Mucosa of gallbladder (tissue), 1 donor: ENCODE measurements at places on chromosomes 16 and 17. TPM values are rescaled to one million over a fixed set of nuclear protein-coding genes. Genes with fewer than 3 reads are reported as not detected.

- no peak for DNase-seq
These were observed 42.7 kb downstream of the ATF7IP2 start for GRCh38 chr16:10428433-10429168.

GRCh38 chr17:6713918-6714271, 726 bp upstream of the SLC13A5 start:
- no peak for DNase-seq

- DNase-seq = no peak
These were observed 33.8 kb downstream of the CCDC42 start for GRCh38 chr17:8710813-8711212.

GRCh38 chr16:71515026-71515425, 11.2 kb upstream of the CHST4 start:
- peak; percentile 92 for DNase-seq

The TNS4 gene
- total RNA-seq = 0.23 TPM

- DNase-seq = peak; percentile 40
These were observed 660 bp downstream of the RBBP6 start for GRCh38 chr16:24539850-24540601.
